Glutamatergic neuron (in vitro differentiated cells): ENCODE measurements at places on chromosomes 5 and 9. TPM values are rescaled to one million over a fixed set of nuclear protein-coding genes. Genes with fewer than 3 reads are reported as not detected.

GARIN3 gene
- not detected for total RNA-seq

MYMK gene
- total RNA-seq, result not detected

RLN1 gene
- not detected for total RNA-seq

SNCAIP gene
- 6.7 TPM for total RNA-seq

PCA3 gene
- not detected for total RNA-seq

CDK7 gene
- 17.0 TPM for total RNA-seq

ZNF622 gene
- 40.0 TPM for total RNA-seq

ATG12 gene
- 67.3 TPM for total RNA-seq

RNF145 gene
- 71.0 TPM for total RNA-seq

GRCh38 chr5:181203777-181204112 is 1.3 kb downstream of the TRIM7 start:
- peaks cover 15% of the 10 kb centered on the region for H3K36me3 ChIP-seq
- peaks cover 36% of the 10 kb centered on the region for H3K27me3 ChIP-seq
- peaks cover 26% of the 10 kb centered on the region for H3K4me1 ChIP-seq
- H3K4me3 ChIP-seq, result peak overlapping the region; percentile 81
- H3K27ac ChIP-seq, result no peak overlapping the region
- DNase-seq, result no peak

GRCh38 chr5:158995694-158996173 is 104.0 kb downstream of the EBF1 start:
- peaks cover 18% of the 10 kb centered on the region for H3K4me1 ChIP-seq
- DNase-seq, result no peak
- H3K27ac ChIP-seq, result no peak overlapping the region
- no peak overlapping the region for H3K4me3 ChIP-seq

DNA sequence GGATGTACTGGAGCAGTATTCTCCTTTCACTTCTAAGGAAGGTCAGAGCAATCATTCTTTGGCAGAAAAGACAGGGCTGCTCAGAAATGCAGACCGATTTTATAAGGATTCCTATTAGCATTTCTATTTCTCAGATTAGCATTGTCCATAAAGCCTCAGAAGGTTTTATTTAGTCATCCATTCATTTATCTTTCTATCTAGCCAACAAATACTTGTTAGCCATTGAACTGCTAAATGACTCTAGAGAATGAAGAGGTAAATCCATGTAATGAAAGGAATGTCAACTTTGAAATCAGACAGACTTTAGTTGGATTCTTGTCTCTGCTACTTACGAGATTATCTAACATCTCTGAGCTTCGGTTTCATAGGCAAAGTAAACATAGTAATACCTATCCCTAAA is 165.2 kb downstream of the SLC25A46 start:
- H3K36me3 ChIP-seq, result no peaks in the 10 kb centered on the region
- H3K27me3 ChIP-seq, result no peaks in the 10 kb centered on the region
- DNase-seq, result no peak
- H3K27ac ChIP-seq, result no peak overlapping the region
- no peaks in the 10 kb centered on the region for H3K4me1 ChIP-seq
- H3K4me3 ChIP-seq, result no peak overlapping the region

GRCh38 chr5:178356431-178356872 is 123.8 kb upstream of the PHYKPL start:
- H3K36me3 ChIP-seq, result no peaks in the 10 kb centered on the region
- peaks cover 15% of the 10 kb centered on the region for H3K27me3 ChIP-seq

- H3K36me3 ChIP-seq, result no peaks in the 10 kb centered on the region
- no peaks in the 10 kb centered on the region for H3K27me3 ChIP-seq
- DNase-seq, result no peak
- H3K4me1 ChIP-seq, result peaks cover 12% of the 10 kb centered on the region
- H3K4me3 ChIP-seq, result no peak overlapping the region
Measured at GRCh38 chr5:143057580-143057999, 287.4 kb downstream of the ARHGAP26 start.

- peaks cover 5% of the 10 kb centered on the region for H3K27me3 ChIP-seq
- H3K36me3 ChIP-seq, result peaks cover 10% of the 10 kb centered on the region
- DNase-seq, result no peak
- H3K27ac ChIP-seq, result peak overlapping the region; percentile 48
- peaks cover 2% of the 10 kb centered on the region for H3K4me1 ChIP-seq
- H3K4me3 ChIP-seq, result no peak overlapping the region
Measured at GRCh38 chr5:142000704-142001484, 11.9 kb downstream of the GNPDA1 start.

GRCh38 chr9:32581512-32582143 is 8.7 kb upstream of the NDUFB6 start:
- no peak overlapping the region for H3K27ac ChIP-seq
- no peak for DNase-seq
- no peaks in the 10 kb centered on the region for H3K4me1 ChIP-seq
- H3K27me3 ChIP-seq, result peaks cover 2% of the 10 kb centered on the region
- H3K4me3 ChIP-seq, result no peak overlapping the region

GRCh38 chr5:169655353-169655752 is 18.3 kb downstream of the DOCK2 start:
- DNase-seq, result no peak
- no peaks in the 10 kb centered on the region for H3K4me1 ChIP-seq
- H3K4me3 ChIP-seq, result no peak overlapping the region
- H3K36me3 ChIP-seq, result no peaks in the 10 kb centered on the region
- H3K27me3 ChIP-seq, result peaks cover 2% of the 10 kb centered on the region

GRCh38 chr5:169921949-169922348 is 58.3 kb downstream of the INSYN2B start:
- no peaks in the 10 kb centered on the region for H3K27me3 ChIP-seq
- H3K36me3 ChIP-seq, result no peaks in the 10 kb centered on the region
- H3K4me3 ChIP-seq, result no peak overlapping the region

DNA sequence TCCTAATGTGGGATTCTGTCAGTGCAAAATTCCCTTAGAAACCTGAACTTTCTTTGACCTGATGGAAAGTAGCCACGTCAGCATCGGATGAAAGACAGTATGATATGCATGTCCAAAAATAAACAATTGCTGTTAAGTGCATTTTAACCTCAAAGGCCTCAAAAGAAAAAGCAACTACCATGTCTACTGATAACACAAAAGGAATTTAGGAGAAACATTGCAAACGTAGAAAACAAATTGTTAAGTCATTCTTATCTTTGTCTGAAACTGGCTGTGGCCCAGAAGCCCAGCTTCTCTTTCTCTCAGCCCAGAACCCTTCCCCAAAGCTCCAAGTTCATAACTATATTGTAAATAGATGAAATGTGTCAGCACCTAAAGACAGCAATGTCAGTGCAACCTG is 11.1 kb upstream of the LHFPL2 start:
- peaks cover 2% of the 10 kb centered on the region for H3K27me3 ChIP-seq
- H3K4me1 ChIP-seq, result peaks cover 9% of the 10 kb centered on the region
- no peak overlapping the region for H3K27ac ChIP-seq
- H3K4me3 ChIP-seq, result no peak overlapping the region
- no peaks in the 10 kb centered on the region for H3K36me3 ChIP-seq
- DNase-seq, result no peak

- DNase-seq, result no peak
- H3K27me3 ChIP-seq, result peaks cover 6% of the 10 kb centered on the region
- H3K4me1 ChIP-seq, result peaks cover 4% of the 10 kb centered on the region
- H3K4me3 ChIP-seq, result no peak overlapping the region
- no peaks in the 10 kb centered on the region for H3K36me3 ChIP-seq
Measured at GRCh38 chr5:176574297-176574591, 25.1 kb downstream of the CDHR2 start.

GRCh38 chr9:79630521-79631403 is 59.0 kb downstream of the TLE4 start:
- no peak overlapping the region for H3K4me3 ChIP-seq
- H3K36me3 ChIP-seq, result no peaks in the 10 kb centered on the region
- no peak for DNase-seq
- H3K4me1 ChIP-seq, result peaks cover 3% of the 10 kb centered on the region
- H3K27me3 ChIP-seq, result peaks cover 2% of the 10 kb centered on the region
- H3K27ac ChIP-seq, result no peak overlapping the region

GRCh38 chr5:64612344-64612961 is 77.8 kb upstream of the SHISAL2B start:
- H3K4me3 ChIP-seq, result no peak overlapping the region
- no peaks in the 10 kb centered on the region for H3K36me3 ChIP-seq
- no peak overlapping the region for H3K27ac ChIP-seq
- H3K27me3 ChIP-seq, result no peaks in the 10 kb centered on the region
- peak; percentile 40 for DNase-seq

DNA sequence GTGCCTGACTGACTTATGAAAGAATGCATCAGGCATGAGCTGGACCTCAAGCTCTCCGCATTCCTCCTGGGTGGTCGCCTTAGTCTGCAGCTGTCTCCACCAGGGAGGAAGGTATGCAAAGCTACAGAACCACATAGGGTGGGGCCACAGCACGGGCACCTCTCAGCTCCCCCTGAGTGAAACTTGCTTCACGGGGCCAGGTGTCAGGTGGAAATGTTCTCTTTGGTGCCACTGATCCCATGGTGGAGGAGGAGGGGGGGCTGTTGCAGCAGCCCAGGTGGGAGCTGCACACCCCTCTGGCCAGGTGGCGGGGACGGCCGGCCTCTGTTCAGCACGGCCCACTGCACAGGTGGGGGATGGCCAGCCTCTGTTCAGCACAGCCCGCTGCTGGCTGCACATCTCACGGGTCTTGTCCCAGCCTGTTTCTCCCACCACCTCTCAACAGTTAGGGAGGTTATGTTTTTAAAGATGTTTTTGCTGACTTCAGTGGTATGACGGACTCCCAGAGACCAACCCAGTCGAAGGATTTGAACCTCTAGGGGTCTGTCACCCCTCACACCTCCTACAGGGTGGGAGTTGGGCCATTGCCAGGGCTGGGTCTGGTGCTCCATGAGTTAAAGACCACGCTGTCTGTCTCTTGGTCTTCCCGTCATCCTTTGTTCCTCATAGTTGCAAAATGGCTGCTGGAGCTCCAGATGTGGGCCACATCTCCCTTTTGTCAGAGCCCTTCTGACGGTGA is 34.3 kb downstream of the MRPL36 start:
- no peaks in the 10 kb centered on the region for H3K4me1 ChIP-seq
- DNase-seq, result no peak
- no peaks in the 10 kb centered on the region for H3K36me3 ChIP-seq
- H3K27me3 ChIP-seq, result peaks cover 2% of the 10 kb centered on the region
- no peak overlapping the region for H3K4me3 ChIP-seq

DNA sequence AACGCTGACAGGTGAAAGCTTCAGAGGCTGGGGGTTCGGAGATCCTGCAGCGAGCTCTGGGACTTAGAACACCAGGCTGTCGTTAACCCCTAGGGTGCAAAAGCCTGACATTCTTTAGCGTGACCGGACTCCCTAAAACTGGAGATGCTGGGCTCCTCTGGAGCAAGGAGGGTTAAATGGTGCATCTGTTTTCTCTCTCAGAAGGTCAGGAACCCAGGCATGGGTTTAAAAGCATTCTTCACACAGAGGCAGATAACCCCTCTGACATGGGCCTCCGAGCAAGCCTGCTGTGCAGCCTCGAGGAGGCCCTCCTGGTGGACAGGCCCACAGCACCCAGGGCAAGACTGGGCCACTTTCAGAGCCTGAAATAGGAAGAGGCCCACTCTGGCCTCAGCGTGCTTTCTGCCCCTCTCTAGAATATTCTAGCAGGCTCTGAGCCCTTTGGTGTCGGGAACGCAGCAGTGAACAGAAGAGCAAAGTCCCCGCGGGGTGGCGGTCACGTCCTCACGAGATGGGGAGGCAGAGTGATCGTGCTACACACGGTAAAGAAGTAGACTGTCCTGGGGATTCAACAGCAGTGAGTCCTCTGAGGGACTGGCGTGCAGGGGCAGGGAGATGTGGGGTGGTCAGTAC is 124.8 kb downstream of the COL23A1 start:
- H3K4me3 ChIP-seq, result no peak overlapping the region
- peaks cover 34% of the 10 kb centered on the region for H3K4me1 ChIP-seq
- peaks cover 7% of the 10 kb centered on the region for H3K27me3 ChIP-seq
- no peak for DNase-seq

DNA sequence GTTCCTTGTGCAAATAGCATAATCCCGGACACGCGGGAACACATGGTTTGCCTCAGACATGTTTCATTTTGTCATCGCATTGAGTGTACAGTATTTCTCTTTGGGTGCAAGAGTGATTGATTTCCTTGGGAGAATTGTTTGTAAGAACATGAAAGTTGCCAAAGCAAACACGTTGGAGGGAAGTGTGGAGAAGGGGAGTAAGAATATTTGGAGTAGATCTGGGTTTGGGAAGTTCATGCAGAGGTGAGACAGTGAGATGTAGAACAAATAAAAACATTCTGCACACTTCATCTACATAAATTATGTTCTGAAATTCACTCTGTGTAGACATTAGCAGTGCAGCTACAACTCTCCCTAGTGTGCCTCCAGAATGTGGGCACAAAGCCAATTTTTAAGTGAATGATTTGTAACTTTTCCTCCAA is 24.0 kb downstream of the FOXD1 start:
- H3K4me1 ChIP-seq, result peaks cover 2% of the 10 kb centered on the region
- H3K36me3 ChIP-seq, result peaks cover 3% of the 10 kb centered on the region
- no peak overlapping the region for H3K27ac ChIP-seq
- no peak for DNase-seq
- peaks cover 12% of the 10 kb centered on the region for H3K27me3 ChIP-seq

DNA sequence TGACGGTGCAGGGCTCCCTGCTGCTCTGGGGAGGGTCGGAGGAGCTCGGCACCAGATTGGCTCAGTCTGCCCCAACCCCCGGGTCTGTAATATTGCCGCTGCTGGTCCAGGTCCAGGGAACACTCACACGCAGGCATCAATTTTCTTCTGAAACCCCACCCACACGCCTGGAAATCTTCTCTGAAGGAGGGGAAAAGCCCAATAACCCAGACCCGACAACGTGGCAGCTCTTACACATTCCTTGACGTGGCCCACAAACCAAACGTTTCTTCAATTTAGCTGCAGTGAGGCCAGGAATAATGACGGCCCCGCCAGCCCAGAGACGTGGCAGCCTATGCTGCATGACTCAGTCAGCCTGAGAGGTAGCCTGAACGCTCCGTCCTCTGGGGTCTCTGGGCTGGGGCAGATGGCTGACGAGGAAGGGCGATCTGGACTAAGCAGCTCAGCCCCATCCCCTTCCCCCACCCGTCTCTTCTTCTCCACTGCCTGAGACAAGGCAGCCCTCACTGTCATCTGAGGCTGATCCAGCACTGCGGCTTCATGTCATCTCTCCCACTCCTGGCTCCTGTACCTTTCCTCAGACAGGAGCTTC is 9.9 kb upstream of the SPARC start:
- H3K27me3 ChIP-seq, result peaks cover 7% of the 10 kb centered on the region
- H3K36me3 ChIP-seq, result no peaks in the 10 kb centered on the region
- peaks cover 37% of the 10 kb centered on the region for H3K4me1 ChIP-seq
- peak overlapping the region; percentile 84 for H3K4me3 ChIP-seq
- H3K27ac ChIP-seq, result peak overlapping the region; percentile 99

DNA sequence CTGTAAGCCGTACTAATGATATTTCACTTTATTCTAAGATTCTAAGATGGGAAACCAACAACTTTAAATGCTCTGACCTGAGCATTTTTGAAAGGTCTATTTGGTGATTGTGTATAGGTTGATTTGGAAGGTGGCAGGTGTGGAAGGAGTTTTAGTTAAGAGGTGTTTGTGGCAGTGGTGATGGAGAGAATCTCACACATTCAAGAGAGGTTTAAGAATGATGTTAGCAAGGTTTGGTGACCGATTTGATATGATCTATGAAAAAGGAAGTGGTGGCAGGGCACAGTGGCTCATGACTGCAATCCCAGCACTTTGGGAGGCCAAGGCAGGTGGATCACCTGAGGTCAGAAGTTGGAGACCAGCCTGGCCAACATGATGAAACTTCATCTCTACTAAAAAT is 319.2 kb upstream of the CD180 start:
- H3K4me3 ChIP-seq, result no peak overlapping the region
- peaks cover 11% of the 10 kb centered on the region for H3K4me1 ChIP-seq
- H3K27me3 ChIP-seq, result no peaks in the 10 kb centered on the region
- no peak for DNase-seq

- peak; percentile 67 for DNase-seq
- peaks cover 9% of the 10 kb centered on the region for H3K36me3 ChIP-seq
- H3K4me3 ChIP-seq, result no peak overlapping the region
- H3K27ac ChIP-seq, result no peak overlapping the region
- peaks cover 18% of the 10 kb centered on the region for H3K4me1 ChIP-seq
Measured at GRCh38 chr9:128689293-128689774, 312 bp downstream of the SET start.
